ENCODE measurements at places on chromosomes 3 and 15. TPM values are rescaled to one million over a fixed set of nuclear protein-coding genes. Genes with fewer than 3 reads are reported as not detected.

The TTLL3 gene
- 12.7 TPM for total RNA-seq

The STRIT1 gene
- total RNA-seq: not detected

The ALDH1A2 gene
- 4.5 TPM for total RNA-seq

The SLC24A5 gene
- total RNA-seq: not detected

The GOLGA8J gene
- total RNA-seq: 0.28 TPM

The CNTN4 gene
- total RNA-seq: not detected

The GABRR3 gene
- total RNA-seq: not detected

The TMEM89 gene
- not detected for total RNA-seq

The LTK gene
- 0.19 TPM for total RNA-seq

The GP5 gene
- 1.1 TPM for total RNA-seq

The MYRIP gene
- total RNA-seq: under 0.01 TPM

The LTF gene
- 0.38 TPM for total RNA-seq

The B3GALNT1 gene
- total RNA-seq: 28.8 TPM

The ARID3B gene
- total RNA-seq: 1.7 TPM

The MAGEL2 gene
- under 0.01 TPM for total RNA-seq

The LPP gene
- 51.3 TPM for total RNA-seq

The LYZL4 gene
- total RNA-seq: 0.19 TPM

The IMP3 gene
- total RNA-seq: 119 TPM

The ADGRG7 gene
- not detected for total RNA-seq

The HAPLN3 gene
- total RNA-seq: 6.9 TPM

The ZDHHC23 gene
- total RNA-seq: 3.5 TPM

The ZNF662 gene
- total RNA-seq: 0.85 TPM

The ABHD10 gene
- 53.3 TPM for total RNA-seq

The CISH gene
- 0.28 TPM for total RNA-seq

The KNG1 gene
- total RNA-seq: not detected

Data from regular cardiac myocyte (primary cell).